Activated T-cell treated with anti-CD3 and anti-CD28 coated beads for 1 hour (primary cell): ENCODE measurements at places on chromosomes 12 and 14.

DNA sequence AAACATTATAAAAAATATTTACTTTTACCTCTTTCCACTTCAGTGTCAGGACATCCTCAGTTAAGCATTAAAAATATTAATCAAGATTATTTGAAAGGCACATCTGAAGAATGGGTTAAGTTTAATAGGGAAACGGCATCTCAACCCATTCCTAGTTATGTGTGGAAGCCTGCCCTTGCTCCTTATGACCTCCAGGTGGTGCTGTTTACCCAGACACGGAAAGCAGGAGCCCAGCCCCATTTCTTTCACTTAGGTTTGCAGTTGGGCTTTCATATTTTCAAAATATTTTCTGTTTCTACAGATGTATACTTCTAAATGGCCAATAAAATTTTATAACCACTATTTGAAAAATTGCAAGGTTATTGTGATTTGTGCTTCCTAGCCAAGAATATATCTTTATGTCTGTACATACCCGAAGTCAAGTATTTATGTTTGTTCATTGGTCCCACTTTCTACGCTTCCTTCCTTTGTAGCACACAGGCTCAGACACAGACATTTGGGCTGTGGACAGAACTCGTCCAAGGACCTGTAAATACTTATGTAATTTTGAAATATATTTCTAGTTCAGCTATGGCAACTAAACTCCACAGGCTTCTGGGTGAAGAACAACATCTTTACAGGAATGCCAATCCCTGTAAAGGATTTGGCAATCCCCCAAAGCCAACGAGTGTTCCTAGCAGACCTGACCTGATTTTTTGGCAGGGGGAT is 247.1 kb downstream of the AKAP6 start:
- peak; percentile 6 for DNase-seq

GRCh38 chr14:53147208-53147607 is 5.9 kb downstream of the DDHD1 start:
- no peak for DNase-seq

DNA sequence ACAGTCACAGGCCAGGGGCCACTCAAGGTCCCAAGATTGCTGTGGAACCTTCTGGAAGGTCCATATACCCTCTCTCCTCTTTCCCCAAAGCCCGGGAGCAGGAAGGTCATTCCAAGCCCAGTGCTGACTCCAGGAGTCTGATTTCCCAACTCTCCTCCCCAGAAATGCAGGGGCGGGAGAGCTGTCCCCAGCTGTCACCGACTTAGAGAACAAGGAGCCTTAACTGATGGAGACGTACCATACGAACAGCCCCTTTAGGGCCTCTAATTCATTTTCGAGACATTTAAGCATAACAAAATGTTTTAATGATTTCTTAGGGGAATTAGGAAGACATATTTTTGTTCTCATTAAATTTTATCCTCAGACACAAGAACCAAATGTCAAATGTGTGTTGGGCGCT is 99.2 kb downstream of the PHETA1 start:
- no peak for DNase-seq

GRCh38 chr14:100237735-100238418 is 1.1 kb upstream of the YY1 start:
- DNase-seq = peak; percentile 31

- no peak for DNase-seq
These were observed 178.0 kb upstream of the E2F7 start for GRCh38 chr12:77243345-77243744.

GRCh38 chr14:105030836-105031396 is 10.0 kb upstream of the CDCA4 start:
- no peak for DNase-seq

- no peak for DNase-seq
These were observed 123.7 kb downstream of the KIF21A start for GRCh38 chr12:39319180-39319579.

DNA sequence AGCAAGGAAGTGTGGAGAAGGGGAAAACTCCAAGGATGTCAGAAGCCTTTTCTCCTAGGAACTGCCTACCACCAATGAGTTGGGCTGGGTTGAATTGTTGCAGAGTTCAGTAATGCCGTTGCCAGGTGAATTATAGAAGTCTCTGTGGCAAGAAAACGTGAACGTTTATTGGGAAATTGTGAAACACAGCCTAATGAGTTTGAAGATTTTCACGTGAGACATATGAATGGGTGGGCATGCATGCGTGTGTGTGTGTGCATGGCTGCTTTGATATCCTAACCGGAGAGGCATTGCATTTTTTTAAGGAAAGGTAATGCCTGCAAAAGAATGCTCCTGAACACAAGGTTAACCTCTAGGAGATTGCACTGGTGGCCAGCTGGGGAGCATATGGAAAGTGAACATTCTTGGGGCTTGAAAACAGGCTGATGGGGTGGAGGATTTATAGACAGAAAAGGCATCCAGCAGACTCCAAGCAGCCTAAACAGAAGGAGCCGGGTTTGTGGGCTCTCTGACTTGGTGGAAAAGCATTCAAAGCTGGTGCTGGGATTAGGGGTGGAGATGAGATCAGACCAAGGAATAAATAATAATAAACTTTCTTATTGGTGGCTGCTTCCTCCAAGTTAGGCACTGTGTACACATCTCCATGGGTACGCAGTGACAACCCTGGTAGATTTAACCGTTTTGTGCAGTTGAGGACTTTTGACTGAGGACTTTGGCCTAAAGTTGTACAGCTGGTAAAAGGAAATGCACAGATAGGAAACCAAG is 67.8 kb downstream of the NTF3 start:
- DNase-seq = no peak

- DNase-seq = no peak
These were observed 40.7 kb upstream of the RIN3 start for GRCh38 chr14:92472860-92473259.

DNA sequence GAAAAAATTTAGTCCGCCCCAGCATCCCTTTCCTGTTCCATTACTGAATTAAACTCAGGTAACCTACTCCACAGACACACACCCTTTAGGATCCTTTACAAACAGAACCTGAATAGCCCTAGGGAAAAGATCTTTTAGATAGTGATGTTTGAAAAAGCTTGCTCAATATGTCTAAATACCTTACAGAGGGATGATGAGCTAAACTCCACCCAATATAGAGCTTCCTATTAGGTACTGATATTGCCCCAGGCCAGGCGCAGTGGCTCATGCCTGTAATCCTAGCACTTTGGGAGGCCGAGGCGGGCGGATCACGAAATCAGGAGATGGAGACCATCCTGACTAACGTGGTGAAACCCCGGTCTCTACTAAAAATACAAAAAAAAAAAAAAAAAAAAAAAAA is 50.1 kb downstream of the FERMT2 start:
- no peak for DNase-seq

DNA sequence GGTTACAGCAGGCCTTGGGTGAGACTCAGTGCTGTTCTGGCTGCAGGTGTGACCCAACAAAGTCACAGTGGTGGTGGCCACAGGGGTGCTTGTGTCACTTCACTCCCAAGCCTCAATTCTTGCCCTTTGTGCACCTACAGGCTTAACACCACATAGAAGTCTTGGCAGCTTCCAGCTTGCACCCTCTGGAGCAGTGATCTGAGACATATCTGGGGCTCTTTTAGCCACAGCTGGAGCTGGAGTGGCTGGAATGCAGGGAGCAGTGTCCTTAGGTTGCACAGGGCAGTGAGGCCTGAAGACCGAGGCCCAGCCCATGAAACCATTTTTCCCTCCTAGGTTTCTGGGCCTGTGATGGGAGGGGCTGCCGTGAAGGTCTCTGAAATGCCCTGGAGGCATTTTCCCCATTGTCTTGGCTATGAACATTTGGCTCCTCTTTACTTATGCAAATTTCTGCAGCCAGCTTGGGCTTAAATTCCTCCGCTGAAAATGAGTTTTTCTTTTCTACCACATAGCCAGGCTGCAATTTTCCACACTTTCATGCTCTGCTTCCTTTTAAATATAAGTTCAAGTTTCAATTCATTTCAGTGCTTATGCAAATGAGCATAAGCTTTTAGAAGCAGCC is 37.7 kb downstream of the ADAM21 start:
- no peak for DNase-seq

DNA sequence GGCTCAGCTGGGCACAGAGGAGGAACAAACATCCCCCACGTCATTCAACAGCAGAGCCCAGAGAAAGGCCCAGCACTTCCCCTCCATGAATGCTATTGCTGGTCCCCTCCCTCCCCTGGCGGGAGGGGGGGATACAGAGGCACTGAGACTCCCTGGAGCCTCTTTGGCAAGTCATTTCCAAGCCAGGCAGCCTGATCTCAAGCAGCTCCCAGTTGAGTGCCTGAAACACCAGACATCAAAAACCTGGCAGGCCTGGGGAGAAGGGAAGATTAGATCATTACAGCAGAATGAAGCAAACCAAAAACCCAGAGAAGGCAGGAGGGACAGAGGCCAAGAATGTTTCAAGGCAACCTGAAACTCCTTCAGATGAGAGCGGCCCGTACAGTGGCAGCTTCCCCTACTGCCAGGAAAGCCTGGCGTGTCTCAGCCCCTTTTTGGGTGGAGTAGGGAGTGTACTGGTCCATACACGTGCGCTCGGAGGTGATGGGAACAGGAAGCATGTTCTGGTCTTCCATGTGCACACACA is 92.1 kb downstream of the LRRC74A start:
- DNase-seq = no peak

DNA sequence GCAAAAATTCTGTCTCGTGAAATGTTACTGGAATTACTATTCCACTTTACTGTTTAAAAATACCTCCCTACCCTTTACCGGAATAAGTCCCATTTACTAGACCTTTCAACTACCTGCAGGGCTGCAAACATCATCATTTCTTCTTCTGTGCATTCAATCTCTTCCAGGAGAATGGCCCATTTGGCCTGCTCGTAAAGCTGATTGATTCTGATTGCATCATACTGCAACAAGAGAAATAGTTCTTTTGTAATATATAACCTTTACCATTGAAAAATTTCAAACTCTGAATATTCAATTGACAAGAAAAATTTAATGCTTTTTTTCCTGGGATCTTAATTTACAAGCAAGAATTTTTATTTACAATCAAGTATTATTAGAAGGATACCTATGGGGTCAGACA is 72.4 kb downstream of the FERMT2 start:
- no peak for DNase-seq

GRCh38 chr12:71503579-71504391 is 64.2 kb downstream of the LGR5 start:
- no peak for DNase-seq

GRCh38 chr12:26696613-26697092 is 136.3 kb downstream of the ITPR2 start:
- DNase-seq = no peak

GRCh38 chr14:99450266-99450665 is 30.4 kb downstream of the SETD3 start:
- no peak for DNase-seq

DNA sequence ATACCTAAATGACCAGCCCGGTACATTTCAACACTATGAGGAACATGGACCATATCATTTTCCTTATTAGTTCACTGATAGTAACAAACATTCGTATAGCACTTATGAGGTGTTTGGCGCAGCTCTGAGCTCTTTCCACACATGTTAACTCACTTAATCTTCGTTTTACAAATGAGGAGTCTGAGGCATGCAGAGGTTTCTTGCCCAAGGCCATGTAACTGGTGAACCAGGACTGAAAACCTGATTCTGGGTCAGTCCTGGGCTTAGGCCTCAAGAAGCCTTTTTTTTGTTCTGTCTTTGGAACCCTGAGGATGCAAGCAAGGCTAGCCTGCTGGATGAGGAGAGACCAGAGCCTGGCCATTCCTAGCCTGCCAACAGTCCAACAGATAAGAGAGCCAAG is 55.0 kb downstream of the C14orf132 start:
- DNase-seq = no peak

DNA sequence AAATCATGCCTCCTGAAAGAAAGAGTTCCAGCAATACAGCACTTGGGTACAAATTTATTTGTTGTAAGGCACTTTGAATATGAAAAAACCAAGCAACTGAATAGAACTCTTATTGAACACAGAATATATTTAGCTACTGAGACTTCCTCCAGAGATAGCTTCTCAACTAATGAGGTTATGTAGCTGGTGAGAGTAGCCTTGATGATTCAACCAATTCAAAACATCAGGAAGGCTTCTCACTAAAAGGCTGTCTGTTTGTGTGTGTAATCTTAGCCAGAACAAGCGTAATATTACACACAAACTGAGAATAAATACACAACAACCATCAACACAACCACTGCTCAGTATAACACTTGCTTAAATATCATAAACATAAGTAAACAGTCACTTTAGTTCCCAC is 20.4 kb downstream of the EIF2B2 start:
- no peak for DNase-seq
